ENCODE measurements at places on chromosomes 6 and 20.

GRCh38 chr6:162538643-162539064 is 188.9 kb downstream of the PRKN start:
- DNase-seq: no peak

DNA sequence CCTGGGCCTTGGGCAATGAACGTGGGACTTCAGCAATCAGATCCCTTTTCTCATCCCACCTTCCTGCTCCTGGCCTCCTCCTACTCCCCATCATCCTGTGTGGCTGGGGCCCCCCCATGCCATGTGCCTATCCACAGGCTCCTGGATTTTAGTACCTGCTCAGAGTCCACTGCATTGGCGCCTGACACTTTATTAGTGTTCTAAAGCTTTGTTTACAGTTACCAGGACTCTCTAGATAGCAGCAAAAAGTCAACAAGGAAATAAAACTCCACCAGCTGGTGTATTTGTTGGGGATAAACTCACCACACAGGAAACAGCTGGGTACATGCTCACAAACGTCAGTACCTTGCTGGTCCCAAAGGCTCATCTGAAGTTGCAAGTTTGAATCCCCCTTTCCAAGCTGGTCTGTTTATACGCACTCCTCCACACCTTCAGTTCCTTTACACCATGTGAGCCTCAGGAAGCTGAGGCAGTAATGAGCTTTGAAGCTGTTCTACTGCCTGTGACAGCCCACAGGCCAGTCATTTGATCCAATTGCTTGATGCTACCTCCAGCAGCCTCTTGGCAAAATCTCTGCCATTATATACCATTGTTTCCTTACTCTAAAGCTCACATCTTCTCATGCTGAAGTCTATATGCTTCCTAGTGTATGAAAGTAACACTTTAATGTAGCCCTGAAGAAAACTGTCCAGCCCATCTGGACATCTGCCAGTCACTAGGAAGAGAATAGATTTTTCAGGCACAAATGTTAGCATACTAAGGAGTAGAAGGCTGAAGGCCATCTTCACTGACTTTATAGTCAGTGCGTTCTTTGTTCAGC is 76.6 kb downstream of the ANKEF1 start:
- no peak for DNase-seq

- no peak for DNase-seq
Observed at GRCh38 chr6:14121936-14122344, 4.4 kb downstream of the CD83 start.

DNA sequence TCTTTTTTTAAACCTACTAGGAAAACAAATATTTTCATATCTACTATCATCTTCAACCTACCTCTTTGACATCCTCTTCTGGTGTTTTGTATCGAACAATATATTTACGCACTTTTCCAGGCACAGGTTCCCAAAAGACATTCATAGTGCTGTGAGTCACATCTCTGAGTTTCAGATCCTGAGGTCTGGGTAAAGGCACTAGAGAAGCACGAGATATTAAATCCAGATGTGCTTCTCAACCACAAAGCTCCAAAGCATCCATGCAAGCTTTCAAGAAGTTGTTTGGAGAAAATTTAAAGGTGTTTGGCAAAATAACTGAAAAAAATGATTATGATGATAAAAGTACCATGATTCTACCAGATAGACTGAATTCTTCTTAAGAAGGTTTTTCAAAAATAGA is 62.7 kb downstream of the COL12A1 start:
- no peak for DNase-seq

DNA sequence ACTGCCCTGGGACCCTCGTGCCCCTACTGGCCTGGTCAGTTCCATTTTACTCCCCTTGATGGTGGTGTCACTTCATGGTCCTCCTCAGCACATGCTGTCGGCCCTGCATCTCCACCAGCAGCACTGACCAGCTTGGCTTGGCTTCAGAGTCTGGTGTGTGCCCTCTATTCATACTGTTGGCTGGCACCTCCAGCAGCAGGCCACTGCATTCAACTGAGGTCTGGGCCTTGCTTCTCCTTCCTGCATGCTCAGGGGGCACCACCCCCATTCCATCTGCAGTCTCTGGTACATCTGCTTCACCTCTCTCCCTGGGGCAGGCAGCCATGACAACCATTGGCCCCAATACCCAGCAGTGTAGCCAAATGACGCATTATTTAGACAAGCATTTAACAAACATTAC is 155.9 kb downstream of the SLC24A3 start:
- DNase-seq: no peak

DNA sequence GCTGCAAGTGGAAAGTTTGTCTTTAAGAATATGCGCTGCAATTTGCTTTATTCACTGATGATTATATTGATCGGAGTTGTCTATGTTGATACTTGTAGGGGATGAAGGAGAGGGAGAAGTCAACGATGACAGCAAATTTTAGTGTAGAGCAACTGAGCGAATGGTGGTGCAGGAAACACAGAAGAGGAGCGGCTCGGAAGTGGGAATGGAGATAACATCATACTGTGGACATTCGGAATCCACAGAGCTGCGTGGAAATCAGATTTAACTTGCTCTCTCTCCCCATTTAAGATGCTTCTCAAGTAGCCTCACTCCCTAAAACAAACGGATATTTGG is 722 bp upstream of the TMEM14B start:
- no peak for DNase-seq

GRCh38 chr6:157571269-157571668 is 190.3 kb downstream of the ZDHHC14 start:
- no peak for DNase-seq

GRCh38 chr20:44471481-44471882 is 4.2 kb upstream of the TTPAL start:
- DNase-seq: no peak

DNA sequence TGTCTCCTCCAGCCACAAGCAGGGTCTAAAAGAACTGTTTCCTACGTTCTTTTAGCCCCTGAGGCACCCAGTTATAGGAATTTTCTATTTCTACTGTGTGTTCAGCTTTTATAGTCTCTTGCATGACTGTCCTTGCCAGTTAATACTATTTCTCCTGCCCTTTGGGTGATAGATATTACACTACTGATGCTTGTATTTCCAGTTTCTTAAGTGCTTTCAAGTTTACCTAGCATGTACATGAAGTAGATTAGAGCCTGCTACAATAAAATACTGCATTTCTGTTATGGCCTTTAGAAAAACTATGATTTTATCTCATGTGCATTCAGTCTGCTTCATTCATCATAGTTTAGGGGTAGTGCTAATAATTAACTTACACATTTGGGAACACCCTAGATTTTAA is 89.6 kb downstream of the FOXO3 start:
- no peak for DNase-seq

DNA sequence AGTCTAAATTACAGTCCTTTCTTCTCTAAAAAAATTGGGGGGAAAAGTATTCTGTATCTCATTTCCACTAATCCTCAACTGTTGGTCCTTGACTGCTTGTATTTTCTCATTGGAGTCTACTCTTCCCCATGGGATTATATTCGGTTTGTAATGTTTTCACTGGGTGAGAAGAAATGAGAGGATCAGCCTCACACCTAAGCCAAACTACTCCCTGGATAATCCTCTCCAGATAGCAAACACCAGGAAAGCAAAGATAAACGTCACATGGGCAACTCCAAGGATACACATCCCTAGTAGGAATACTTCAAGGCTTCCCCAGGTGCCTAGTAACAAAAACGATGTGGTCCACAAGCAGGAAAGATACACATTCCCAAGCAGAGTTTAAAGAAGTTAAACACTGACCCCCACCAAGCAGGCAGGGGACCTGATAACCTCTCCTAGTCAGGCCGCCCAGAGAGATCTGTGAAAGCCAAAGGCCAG is 53.9 kb upstream of the SOX4 start:
- DNase-seq: no peak

GRCh38 chr6:127690092-127690491 is 113.1 kb downstream of the C6orf58 start:
- no peak for DNase-seq

DNA sequence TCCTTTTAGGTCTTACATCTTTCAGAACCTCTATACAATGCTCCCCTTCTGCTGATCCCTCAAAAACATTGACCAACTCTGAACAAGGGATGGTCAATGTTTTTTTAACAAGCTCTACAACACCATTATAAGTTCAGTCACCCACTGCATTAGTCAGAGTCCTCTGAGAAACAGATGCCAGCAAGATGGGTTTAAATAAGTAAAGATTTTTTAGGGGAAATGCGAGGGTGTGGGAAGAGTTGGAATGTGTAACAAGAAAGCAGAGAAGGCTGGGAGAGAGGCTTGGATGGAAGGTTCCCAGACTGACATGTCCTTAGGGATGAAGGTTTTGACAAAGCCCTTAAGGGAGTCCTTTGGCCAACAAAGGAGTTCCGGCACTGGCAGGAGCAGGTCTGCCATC is 478.3 kb downstream of the FRK start:
- DNase-seq: no peak

- DNase-seq: no peak
Observed at GRCh38 chr20:47007826-47008655, 113.4 kb downstream of the EYA2 start.

DNA sequence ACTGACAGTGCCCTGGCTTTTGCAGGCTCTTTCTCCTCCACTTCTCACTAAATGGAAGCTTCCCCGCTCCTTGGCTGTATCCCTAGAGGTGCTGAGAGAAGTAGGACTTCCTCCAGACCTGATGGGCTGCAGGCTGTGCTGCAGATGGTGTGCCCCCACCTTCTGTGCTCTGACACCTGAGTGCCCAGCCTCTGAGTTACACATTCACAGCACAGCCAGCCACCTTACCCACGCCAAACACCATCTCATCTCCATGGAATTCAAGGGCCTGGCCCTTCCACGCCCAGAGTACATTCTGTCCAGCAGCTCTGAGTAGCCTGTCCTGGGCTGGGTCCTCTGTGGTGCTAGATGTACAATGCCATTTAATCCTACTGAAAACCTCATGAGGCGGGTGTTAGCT is 5.3 kb downstream of the SFTA2 start:
- no peak for DNase-seq

GRCh38 chr6:63565727-63566596 is 6.3 kb upstream of the LOC128125822 start:
- no peak for DNase-seq

DNA sequence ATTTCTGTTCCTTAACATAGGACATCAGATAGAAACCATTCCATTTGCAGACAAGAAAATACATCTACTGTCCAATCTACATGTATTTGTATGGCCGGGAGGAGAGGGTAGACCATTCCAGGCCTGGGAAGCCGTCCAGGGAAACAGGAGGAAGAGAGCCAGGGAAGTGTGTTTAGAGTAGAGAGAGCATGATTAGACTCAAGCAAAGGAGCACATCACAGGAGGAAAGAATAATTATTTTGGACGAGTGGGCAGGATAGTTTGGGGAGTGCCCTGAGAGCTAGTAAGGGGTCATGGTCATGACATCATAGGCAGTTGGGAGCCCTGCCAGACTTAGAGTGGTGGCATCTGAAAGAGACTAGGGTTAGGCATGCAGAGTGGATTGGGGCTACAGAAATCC is 250.0 kb downstream of the HIVEP2 start:
- DNase-seq: no peak

DNA sequence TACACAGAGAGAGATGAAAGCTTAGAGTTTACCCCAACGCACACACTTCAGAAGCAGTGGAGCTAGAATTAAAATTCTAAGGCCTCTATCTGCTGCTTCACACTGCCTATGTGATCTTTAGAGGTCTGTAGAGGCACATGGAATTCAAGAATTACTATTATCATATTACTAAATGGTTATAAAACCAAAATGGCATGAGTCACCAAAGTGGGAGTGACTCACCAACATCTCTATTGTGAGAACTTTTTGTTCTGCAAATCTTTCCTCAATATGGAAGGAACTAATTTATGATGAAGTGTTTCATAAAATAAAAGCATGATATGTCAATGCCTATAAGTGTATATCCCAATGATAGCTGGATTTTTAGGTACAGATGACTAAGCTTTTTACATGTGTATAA is 28.5 kb upstream of the TMEM244 start:
- DNase-seq: no peak

GRCh38 chr20:50197463-50198179 is 7.0 kb downstream of the CEBPB start:
- no peak for DNase-seq

DNA sequence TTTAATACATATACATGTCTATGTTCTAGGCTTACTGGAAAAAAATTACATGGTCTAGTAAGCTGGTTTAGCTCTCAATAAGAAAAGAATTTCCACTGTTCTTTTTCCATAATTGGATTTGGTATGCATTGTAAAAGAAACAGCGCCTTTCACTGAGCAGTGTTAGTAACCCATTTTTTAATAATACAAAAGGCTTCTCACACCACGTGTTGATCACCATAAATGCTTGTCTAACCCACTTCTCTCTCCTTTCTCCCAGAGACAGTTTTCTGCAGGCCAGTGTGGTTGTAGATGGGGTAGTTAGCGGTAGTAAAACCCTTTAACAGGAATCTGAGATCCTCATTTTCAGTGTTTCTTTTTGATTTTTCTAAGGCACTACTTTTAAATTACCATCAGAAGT is 348.7 kb upstream of the MANEA start:
- DNase-seq: no peak

DNA sequence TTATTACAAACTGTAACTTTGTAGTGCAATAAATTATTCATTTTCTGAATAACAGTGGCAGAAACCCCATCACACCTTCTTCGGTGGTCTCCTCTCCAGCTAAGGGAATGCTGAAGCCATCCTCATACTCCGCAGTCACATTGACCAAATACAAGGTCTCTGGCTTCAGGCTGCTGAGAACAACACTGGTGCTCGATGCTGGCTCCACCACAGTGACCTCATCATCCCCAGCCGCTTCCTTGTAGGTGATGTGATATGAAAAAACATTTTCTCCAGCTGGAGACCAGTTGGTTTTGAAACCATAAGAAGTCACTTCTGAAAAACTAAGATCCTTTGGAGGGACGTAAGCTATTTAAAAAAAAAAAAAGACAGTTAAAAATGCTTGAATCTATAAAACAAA is 25.0 kb downstream of the COL12A1 start:
- no peak for DNase-seq

DNA sequence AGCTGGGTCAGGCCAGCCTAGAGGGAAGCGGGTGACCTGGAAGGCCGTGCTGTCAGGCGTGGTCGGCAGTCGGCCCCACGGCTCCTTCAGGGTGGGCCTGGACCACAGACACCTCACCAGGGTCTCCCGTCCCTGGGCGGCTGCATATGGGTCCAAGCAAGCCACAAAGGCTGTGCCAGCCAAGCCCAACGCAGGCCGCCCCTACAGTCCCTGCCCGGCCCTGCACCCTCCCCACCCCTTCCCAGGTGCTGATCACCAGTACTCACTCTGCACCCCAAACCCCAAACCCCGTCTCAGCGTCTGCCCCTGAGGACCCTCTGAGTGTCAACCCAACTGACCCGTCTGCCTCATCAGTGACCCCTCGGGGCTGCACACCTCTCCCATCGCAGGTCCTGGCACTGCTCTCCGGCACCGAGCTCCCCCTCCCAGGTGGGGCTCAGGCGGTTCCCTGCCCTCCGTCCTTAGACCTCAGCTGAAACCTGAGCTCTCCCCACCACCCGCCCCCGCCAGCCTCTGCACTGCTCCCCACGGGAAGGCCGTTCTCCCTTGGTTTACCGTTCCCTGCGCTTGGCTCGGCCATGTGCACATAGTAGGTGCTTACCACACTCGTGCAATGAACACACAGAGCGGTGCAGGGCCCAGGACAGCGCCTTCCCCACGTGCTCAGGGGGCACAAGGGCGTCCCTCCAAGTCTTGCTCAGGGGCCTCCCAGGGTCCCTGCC is 1.5 kb upstream of the PPDPF start:
- no peak for DNase-seq

GRCh38 chr6:163485388-163485851 is 70.9 kb downstream of the QKI start:
- no peak for DNase-seq

Measured in stimulated activated CD8-positive, alpha-beta memory T cell treated with anti-CD3 and anti-CD28 coated beads, Interleukin-4, amount 100 ng/mL, for 4 hours (primary cell).